ENCODE measurements at places on chromosomes 1 and 21.

DNA sequence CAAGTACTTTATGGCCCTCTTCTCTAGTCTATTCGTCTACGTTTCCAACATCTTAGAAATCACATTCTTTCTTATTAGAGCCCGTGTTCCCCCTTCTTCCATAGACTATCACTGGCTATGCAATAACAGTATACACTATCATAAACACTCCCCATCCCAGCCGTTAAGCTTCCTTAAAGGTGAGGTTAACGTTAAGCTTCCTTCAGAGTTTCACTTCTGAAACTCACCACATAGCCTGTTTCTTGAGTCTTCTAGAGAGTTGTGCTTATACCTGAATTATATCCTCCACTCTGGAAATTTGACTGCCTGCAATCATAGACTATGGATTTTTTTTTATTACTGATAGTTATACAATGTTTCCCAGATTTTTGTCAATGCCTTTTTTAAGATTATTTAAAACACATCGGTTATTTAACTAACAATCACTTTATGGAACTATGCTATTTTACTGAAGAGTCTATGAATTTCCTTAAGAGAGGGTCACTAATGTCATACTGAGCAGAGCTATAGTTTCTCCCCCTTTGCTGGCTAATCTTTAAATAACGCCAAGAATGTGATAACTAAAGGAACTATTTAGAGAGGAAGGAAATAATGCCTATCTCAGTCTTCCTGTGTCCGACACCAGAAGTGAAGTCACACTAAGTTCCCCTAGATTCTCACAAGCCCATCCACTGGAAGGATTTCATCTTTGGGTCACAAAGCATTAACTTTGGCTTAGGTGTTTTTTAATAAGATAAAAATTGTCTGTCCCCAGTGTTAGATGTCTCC lies 16.8 kb downstream of the FCER1A start:
- DNase-seq = no peak

GRCh38 chr1:36528361-36529349 lies 45.9 kb upstream of the CSF3R start:
- DNase-seq = no peak

DNA sequence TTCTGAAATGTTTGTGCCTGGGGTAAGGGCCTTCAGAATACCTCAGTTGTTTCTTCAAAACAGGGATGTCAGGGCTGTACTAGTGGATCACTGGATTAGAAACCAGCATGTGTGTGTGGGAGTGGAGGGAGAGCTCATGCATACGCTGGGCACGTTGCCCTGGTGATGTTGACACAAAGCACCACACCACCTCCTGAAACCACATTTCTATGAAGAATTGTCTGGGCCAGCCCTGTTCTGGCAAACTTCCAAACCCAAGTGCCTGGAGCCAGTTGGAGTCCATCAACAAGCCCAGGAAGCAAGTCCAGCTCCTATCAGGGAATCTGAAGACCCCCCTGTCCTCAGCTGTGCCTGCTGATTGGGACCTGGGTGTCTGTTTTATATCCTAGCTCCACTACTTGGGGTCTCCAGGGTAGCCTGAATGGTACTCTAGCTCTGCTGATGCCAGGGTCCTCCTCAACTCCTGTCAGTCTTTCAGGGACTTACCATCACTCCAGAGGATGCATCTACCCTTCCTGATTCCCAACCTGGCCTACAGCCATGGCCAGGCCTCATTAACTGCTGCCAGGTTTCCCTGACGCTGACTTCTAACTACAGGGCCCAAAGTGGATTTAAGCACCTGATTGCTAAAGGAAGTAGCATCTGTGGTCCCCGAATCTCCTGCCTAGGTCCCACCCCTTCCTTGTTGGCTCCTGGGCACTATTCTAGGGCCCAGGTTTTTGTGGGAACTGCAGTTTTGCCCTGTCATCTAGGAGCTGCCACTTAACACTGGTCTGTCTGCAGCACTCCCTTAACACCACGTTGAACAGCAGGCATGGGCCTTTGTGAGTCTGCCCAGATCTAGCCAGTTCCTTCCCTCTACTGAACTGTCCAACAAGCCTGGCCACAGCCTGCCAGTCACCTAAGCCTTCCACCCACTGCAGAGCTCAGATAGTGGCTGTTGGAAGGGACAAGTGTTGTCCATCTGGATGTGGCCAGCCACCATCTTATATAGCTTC lies 45.5 kb downstream of the LPAR3 start:
- peak; percentile 94 for DNase-seq

- DNase-seq = no peak
Measured at GRCh38 chr1:17358557-17358956, 13.4 kb upstream of the PADI6 start.

GRCh38 chr1:36157115-36157903 lies 1.3 kb downstream of the MAP7D1 start:
- DNase-seq = peak; percentile 47

DNA sequence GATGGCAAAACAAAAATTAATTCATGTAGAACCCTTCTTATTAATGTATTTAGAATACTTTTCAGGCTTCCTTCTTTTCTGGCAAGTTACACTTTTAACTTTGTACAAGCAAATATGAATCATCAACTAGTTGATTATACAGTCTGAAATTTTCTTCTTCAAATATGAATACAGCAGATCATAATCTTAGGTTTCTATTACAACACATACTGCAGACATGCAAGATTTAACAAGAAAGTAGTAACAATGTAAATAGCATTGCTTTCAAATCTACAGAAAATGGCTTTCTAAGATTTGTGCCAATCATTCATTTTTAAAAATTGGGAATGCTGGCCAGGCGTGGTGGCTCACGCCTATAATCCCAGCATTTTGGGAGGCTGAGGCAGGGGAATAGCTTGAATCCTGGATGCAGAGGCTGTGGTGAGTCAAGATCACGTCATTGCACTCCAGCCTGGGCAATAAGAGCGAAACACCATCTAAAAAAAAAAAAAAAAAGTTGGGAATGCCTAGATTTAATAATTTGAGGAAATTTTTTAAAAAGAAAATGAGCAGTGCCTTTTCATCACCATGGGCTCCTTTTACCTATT lies 68.4 kb upstream of the DPYD start:
- no peak for DNase-seq

- DNase-seq = no peak
Measured at GRCh38 chr21:18248171-18248570, 3.5 kb downstream of the CHODL start.

GRCh38 chr21:36068748-36069398 lies 951 bp upstream of the CBR1 start:
- DNase-seq = no peak

DNA sequence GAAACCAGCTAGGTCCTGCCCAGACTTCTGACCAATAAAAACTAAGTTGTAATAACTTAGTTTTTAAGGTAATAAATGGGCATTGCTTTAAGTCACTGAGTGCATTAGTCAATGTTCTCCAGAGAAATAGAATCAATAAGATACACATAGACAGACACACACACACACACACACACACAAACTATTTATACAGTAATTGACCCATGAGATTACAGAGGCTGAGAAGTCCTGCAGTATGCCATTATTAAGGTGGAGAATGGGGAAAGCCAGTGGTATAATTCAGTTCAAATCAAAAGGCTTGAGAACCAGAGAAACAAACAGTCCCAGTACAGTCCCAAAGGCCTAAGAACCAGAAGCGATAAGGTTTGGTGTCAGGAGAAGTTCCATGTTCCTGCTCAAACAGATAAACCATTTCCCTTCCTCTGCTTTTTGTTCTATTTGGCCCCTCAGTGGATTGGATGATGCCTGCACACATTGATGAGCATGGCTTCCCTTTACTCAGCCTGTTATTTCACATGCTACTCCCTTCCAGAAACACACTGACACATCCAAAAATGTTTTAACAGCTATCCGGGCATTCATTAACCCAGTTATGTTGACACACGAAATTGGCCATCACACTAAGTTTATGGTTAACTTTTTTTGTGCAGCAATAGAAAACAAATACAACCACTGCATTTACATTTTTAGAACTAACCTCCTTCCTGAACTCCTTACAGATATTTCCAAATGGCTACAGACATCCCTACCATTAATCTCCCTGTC lies 828.2 kb upstream of the NCAM2 start:
- DNase-seq = no peak

All from mesenchymal stem cell (in vitro differentiated cells and primary cell).